D341Med (cell line): ENCODE measurements at places on chromosomes 2 and 18.

GRCh38 chr2:3126911-3127621, 250.6 kb downstream of the EIPR1 start:
- no peak for DNase-seq

- DNase-seq, result no peak
These were observed 95.3 kb downstream of the MREG start for GRCh38 chr2:215917953-215918620.

DNA sequence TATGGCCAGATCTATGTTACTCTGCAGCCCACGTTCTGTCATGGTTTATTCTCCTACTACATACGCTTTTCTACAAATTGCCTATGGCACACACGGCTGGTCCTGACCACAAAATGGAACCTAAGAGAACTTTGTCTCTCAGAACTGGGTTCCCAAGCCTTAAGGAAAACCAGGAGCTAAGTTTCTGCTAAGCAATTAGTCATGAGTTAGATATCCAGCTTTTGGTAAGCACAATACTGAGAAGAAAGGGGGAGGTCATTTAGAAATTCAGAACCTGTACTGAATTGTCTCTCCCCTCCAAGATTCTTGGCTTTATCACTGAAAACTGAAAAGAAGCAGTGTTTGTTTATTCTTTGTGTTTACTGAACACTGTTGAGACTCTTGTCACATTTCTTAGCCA, 283.5 kb upstream of the TANK start:
- no peak for DNase-seq

DNA sequence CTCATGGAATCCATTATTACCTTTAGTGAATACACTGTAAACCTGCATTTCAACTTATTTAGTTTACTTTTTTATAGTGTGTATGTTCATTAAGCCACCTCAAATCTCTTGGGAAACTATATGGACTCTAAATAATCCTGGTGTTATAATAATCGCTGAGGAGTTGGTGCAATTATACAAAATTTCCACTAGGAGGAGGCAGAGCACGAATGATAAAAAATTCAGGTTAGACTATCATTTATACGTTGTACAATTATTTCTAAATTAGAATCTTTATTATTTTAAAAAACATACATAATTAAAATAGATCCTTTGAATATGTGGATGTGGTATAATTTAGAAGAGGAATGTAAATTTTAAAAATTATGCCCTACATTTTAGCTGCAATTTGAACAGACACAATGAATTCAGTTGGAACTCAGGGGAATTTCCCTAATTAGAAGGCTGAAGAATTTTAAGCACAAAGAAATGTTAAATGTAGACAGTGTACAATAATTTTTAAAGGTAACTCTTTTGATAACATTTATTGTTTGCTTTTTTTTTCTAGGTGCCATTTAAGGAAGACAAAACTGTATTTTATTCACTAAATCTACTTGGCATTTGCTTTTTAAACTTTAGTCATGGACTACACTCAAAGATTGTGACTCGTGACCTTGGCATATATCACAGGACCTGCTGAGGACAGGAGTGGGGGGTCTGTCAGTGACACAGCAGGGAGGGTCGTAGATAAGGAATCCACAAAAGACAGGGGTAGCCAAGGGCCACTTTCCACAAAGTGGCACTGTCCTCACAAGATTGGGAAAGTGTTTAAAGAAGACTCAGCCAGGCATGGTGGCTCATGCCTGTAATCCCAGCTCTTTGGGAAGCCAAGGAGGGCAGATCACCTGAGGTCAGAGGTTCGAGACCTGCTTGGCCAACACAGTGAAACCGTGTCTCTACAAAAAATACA, 45.5 kb downstream of the RAB12 start:
- no peak for DNase-seq

DNA sequence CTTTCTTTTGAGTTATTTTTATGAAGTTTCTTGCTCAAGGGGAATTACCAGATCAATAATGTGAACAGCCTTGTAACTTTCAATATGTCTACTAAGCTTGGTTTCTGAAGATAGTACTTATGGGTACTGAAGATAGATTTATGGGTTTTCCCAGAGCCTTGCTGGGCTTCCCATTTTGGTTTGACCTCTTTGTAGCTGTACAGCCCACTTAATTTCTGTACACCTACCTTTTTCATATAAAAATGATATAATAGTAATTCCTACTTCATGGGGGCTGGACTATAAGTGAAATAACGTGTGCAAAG, 22.2 kb downstream of the IL1R2 start:
- DNase-seq, result no peak

GRCh38 chr2:216006164-216006663, 7.1 kb downstream of the MREG start:
- no peak for DNase-seq

GRCh38 chr2:45883603-45884000, 232.1 kb downstream of the PRKCE start:
- no peak for DNase-seq

DNA sequence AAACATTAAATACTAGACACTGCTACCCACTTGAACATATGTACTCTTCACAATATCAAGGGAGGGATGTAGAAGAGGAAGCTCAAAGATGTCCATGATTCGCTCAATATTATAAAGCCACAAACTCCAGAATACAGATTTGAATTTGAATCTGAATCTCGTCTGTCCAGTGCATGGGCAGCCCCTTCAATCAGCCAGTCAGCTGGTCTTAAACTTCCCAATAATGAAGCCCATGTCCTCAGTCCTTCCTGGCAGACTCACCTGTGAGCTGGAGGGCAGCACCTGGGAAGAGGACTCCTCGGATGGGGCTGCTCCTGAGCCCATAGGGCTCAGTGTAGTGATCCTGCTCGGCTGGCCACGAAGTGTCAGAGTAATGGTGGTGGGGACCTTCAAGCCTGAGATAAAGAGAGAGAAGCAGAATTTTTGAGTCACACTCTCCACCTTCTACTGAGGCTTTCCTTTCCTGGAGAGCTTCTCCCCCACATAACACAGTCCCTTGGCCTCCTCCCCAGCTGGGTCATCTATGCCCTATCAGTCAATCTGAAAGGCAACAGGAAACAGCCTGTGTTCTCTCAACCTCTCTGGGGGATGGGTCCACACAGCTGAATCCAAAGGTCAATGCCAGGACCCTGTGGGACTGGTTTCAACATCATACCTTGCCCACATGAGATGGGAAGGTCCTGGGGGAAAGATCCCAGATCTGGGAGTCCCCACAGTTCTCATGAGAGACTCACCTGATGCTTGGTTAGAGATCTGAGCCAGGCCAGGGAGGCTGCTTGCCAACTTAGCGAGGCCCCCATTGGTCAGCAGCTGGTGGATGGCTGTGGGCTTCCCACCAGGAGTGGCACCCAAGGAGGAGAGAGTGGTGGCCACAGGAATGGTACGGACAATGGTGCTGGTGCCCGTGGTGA, 36.5 kb downstream of the KANSL3 start:
- DNase-seq, result no peak

DNA sequence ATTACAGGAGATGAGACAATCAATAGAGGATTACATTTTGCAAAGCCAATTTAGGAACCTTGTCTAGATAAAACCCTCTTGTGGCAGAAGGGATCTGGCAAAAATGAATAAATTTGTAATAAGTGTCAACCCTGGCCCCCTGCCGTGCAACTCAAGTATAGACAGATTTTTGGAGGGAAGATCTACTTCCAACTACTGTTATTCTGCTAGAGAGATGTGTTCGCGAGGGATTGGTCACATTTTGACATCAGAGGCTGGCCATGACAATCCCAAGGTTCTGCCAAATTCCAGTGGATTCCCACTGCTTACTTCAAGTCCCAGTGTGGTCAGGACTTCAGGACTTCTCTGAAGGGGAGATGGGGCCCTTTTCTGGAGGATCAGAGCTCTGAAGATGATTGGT, 192.6 kb downstream of the SH3RF3 start:
- no peak for DNase-seq

- no peak for DNase-seq
These were observed 1.7 kb upstream of the GMPPA start for GRCh38 chr2:219496825-219497494.

DNA sequence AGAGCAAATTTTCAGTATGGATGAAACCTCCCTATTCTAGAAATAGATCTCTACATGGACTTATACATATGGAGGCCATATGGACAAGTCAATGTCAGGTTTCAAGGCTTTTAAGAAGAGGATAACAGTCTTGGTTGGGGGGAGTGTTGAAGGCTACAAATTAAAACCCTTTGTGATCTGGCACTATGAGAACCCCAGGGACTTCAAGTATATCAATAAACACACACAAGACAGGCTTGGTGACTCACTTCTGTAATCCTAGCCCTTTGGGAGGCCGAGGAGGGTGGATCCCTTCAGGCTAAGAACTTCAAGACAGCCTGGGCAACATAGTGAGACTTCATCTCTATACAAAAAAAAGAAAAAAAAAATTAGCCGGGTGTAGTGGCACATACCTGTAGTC, 127.2 kb upstream of the SP5 start:
- no peak for DNase-seq

DNA sequence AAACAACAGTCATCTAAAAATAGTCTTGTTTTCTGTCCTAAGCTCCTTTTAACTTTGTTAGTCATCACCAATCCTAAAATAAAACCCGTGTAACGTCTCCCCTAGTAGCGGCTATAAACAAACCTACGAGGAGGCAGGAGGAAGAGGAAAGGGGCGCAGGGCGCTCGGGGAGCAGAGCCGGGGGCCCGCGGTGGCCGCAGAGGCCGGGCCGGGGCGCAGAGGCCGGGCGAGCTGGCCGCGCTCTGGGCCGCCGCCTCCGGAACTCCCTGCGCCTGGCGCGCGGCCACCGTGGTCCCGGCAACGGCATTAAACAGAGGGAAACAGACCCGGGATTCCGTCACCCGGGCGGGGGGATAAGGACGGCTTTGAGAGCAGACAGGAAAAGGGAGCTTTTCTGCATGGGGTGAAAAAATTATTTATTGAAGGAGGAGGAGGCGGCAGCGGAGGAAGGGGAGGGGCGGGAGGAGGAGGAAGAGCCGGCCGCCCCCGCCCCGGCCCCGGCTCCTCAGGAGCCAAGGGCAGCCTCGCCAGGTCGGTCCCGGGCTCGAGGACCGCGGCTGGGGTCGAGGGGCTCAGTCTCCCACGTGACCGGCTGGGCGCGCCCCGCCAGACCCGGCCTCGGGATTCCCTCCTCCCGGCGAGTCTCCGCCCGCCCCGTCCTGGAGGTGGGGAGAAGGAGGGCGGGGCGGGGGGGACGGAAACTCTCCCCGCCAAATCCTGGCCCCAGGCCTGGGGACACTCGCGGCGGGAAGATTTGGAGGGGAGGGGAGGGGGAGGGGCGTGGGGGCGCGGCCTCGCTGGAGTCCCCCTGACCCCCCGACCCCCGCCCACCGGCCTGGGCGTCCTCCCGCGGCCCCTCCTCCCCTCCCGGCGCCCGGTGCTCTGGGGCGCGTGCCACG, 1.8 kb upstream of the NFATC1 start:
- peak; percentile 91 for DNase-seq

DNA sequence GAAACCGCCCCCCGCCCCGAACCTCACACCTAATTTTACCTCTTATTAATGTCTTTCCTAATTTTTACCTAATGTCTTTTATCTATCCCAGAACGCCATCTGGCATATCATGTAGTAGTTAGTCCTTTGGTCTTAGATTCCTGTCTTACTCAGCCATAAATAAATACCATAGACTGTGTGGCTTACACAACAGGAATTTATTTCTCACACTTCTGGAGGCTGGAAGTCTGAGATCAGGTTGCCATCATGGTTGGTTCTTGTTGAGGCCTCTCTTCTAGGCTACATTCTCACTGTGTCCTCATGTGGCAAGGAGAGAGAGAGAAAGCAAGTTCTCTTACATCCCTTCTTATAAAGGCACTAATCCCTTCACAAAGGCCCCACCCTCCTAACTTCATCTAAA, 46.8 kb downstream of the RHBDD1 start:
- DNase-seq, result no peak

- no peak for DNase-seq
These were observed 255.1 kb upstream of the ETAA1 start for GRCh38 chr2:67142071-67142470.

- peak; percentile 51 for DNase-seq
These were observed 750 bp upstream of the RMP24 start for GRCh38 chr18:35971661-35972196.

DNA sequence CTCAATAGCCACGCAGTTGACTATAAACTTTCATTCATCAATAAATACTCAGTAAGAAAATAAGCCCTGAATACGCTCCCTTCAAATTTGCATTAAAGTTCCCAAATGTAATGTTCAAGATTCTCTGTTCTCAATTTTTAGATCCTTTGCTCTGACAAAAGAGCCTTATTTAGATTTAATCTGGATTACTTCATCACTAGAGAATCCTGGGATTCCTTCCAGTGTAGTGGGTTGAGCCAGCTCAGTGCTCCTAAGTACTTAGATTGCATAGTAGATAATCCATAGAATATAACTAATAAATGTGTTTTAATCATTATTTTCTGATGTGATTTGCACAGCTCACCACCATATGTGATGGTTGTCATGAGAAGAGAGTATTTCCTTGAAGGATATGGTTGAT, 1286.2 kb downstream of the SUCLG1 start:
- no peak for DNase-seq

DNA sequence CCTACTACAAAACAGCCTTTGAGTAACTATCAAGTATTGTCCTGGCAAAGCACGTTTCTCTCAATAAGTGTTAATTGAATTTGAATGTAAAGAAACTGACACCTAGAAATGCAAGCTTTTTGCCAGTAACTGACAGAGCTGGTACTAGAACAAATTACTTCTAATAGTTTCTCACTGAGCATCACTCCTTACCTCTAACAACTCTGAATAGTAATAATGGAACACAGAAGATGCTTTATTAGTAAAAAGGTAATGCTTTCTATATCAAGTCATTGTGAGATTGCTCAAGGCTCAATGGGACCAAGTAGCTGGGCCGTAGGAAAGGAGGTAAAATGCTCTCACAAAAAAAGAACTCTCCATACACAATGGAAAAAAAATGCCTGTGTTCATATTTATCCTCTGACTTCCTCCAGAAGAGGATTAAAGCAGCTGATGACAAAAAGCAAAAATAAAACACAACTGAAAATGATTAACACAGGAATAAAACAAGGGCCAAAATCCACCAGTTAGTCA, 11.8 kb downstream of the RASGRP3 start:
- no peak for DNase-seq

DNA sequence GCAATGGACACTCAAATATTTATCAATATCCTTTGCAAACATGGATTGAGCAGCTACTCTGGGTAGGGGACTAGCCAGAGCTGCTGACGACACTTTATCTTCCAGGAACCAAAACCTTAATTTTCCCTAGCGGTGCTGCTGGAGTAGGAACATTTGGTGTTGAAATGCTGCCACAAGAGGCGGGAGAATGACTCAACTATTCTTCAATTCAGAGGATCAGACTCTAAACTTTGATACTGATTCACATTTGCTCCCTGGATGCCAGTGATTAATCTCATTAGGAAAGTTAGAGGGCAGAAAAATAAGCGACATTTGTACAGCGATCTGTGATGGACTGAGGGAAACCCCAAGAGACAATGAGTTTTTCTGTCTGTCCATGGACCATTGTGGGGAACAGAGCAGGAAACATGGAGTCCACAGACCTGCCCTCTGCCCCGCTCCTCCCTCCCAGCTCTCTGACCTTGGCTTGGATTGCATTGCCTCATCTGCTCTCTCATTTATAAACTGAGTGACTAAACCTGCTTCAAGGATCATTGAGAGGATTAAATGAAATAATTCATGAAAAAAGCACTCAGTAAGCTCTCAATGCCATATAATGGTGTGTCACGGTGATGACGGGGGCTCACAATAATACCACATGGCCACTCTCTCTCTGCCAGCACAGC, 12.6 kb upstream of the EPB41L3 start:
- no peak for DNase-seq

GRCh38 chr2:205527801-205528200, 154.5 kb upstream of the NRP2 start:
- no peak for DNase-seq
